NCI-H524 (cell line): ENCODE measurements at places on chromosomes 12 and 14.

- no peak for DNase-seq
Observed at GRCh38 chr14:60878536-60878935, 102.3 kb downstream of the TRMT5 start.

GRCh38 chr14:102086709-102086971 lies 204 bp downstream of the HSP90AA1 start:
- DNase-seq: no peak

- DNase-seq: no peak
Observed at GRCh38 chr12:80968326-80968725, 30.6 kb upstream of the LIN7A start.

DNA sequence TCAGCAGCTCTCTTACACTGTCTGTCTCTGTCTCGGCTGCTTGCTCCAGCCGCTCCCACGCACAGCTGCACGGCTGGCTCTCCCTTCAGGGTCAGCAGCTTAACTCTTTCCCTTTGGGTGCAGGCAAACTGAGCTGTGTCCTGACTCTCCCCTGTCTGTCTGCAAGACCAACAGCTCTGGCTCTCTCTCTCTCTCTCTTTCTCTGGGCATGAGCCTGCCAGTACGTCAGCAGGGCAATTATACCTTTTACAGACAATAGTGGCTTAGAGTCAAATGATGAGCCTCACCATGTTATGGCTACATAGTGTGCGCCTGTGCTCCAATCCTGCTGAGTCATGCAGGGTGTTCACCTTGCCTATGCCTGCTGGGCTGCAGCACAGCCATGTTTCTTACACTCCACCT lies 120.5 kb upstream of the DDHD1 start:
- DNase-seq: no peak

GRCh38 chr14:102394717-102395375 lies 32.1 kb downstream of the TECPR2 start:
- DNase-seq: no peak

- no peak for DNase-seq
Observed at GRCh38 chr14:97874394-97874793, 1077.2 kb downstream of the VRK1 start.

GRCh38 chr12:76879710-76880518 lies 1.1 kb upstream of the CSRP2 start:
- DNase-seq: no peak

DNA sequence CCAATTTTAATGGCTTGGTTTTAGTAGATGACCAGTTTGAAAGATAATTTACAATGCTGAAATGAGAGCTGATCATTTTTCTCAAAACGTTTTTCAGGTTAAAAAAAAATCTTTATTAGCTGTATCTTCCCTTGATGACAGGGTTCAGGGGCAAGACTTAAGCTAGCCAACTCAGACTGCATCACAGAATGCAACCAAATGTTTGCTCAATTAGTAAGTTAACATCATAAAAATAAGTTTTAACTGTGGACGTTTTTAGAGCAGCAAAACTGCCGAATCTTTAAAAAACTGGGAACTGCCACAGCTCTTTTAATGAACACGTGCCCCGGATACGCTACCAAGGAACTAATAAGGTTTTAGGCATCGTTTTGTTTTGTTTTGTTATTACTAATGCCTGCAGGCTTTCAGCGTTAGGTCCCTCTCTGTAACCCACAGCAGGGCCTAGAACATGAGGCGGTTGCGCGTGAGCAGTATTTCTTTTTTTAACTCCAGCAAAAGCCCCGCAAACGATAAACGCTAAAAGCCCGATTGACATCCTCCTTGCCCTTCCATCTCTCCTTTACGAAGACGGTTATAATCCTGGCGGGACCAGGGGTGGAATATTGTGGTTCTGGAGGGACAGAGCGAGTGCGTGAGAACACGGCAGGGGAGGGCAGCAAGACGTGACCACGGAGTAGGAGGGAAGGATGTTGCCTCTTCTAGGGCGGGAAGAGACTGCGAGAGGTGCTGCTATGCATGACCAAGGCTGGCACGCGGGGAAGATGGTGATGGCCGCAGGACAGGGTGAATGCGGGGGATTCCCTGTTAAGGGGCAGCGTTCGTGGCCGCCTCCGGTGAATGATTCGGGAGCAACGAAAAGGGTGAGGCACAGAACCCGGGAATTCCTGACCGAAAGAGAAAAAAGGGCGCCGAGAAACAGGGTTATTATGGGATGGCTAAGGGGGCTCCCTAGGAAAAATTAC lies 652 bp downstream of the SUPT16H start:
- DNase-seq: peak; percentile 66

DNA sequence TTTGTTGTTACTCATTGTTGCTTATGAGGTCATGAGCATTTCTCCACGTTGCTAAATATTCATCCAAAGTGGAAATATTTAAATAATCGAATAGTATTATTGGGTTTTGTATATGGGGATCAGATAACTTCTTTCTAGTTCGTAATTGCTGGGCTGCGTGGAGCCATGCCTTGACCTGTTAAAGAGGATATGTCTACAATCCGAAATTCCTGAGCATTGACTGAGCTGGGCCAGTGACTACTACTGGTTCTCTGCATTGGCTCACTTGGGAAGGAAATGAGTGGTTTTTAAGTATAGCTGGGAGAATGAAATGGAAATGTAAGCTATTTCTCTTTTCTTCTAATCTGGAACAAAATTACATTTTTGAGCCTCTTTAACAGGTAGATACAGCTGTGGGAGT lies 163.2 kb downstream of the RPL10L start:
- DNase-seq: no peak

DNA sequence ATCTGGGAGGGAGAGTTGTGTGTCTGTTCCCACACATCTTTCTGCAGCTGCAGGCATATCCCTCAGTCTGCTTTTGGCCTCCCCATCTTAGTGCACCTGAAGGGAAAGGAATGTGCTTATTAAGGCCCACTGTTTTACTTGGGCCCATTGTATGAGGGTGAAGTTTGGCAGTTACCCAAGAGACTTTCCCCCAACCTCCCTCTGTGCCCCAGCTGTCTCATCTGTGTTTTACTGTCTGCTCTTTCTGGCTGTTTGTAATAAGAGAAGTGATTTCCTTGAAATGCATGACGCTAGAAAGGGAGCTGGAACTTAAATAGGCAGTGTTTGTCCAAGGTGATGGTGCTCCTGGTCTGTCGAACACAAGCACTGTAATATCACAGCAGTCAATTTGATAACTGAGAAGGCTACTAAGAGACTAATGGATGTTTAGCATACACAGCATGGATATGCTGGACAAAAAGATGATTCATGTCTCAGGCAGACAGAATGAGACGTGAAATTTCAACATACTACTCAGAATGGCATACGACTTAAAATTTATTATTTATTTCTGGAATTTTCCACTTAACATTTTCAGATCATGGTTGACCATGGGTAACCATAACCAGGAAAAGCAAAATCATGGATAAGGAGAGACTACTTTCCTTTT lies 43.6 kb downstream of the FSCB start:
- DNase-seq: peak; percentile 58

- DNase-seq: no peak
Observed at GRCh38 chr12:67239061-67239460, 30.1 kb upstream of the CAND1 start.

- no peak for DNase-seq
Observed at GRCh38 chr14:38941488-38941887, 161.5 kb downstream of the SEC23A start.

DNA sequence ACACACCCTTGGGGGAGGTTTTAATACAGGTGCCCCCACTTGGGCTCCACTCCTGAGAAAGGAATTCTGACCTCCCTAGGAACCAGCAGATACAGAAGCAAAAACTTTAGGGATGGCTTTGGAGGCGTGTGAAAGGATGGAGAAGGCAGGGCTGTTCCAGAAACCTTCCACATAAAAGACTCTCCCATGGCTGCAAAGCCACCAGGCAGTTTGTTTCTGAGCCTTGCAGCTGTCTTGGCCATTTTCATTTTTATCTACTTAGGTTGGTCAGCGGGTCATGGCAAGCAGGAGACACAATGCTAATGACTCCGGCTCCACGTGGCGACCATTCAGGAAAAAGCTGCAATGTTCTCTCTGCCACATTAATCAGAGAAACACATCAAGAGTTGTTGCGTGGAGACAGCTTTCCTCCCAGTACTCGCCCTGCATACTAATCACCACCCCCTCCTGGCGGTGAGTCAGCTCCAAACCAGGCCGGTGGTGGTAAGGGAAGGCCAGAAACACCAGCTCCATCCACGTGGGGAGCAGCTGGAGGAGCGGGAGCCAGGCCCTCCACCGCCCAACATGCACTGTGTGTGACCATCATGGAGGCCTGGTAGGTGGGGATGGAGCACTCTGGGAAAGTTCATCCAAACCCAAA lies 30.9 kb upstream of the IRF2BPL start:
- DNase-seq: no peak

DNA sequence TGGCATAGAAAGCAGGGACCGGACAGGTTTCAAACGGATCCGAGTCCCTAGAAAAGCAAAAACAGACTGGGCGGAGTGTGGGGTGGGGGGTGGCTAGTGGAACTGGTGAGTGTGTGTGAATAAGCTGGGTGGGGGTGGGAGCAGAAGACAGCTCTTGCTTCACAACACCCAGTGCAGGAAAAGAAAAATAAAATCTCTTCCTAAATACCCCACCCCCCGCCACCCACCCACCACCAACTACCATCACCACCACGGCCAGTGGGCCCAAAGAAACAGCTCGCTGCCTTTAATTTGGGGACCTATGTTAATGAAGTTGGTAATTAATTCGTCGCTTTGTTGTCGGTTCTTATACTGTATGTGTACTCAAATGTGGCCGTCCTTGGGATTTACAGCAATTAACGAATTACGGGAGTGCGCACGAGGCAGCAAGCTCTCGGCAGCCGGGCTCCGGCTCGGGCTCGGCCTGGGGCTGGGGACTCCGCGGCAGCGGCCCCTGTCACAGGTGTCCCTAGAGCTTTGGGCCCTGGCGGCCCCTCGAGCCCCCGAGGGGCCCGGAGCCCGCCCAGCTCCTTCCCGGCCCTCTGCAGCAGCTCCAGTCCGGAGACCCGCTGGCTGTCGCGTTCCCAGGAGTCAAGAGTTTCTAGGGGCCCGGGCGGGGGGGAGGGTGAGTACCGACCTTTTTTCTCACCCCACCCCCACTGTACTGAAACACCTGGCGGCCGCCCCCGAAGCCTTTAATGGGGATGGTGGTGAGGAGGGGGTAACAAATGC lies 1.5 kb upstream of the OTX2 start:
- DNase-seq: peak; percentile 94
